ENCODE measurements at places on chromosomes 11 and 22.
A peak's percentile ranks its signal among the peaks of the same experiment; 100 is the strongest.

DNA sequence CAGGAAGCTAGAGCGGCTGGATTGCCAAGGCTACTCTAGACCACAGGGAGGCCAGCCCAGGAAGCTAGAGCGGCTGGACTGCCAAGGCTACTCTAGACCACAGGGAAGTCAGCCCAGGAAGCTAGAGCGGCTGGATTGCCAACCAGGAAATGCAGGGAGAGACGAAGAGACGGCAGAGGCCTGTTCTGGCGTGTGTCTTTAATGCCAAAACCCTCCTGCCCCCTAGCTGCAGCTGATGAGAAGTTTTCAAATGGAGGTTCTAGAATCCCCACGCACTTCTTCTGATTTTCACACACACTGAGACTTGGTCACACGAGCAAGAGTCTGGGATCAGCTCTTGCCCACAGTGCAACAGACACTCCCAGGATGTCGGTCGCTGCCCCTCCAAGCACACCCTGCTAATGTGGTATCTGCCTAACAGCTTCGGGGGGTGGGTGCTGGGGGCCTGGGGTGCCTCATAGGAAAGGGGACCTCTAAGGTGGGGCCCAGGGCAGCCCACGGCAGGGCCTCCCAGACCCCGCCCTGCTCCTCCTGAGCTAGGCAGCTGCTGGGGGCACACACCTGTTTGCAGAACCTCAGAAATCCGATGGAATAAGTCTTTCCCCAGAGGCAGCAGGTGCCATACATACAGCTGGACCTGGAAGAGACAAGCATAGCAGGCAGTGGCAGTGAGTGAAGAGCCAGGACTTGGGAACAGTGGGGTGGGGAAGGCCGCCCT is 28.5 kb downstream of the MAFF start:
- DNase-seq, result peak; percentile 13

GRCh38 chr22:23158516-23159290 is 13.4 kb downstream of the RAB36 start:
- no peak for DNase-seq

- no peak for DNase-seq
Measured at GRCh38 chr11:42555190-42555589, 756.6 kb upstream of the API5 start.

DNA sequence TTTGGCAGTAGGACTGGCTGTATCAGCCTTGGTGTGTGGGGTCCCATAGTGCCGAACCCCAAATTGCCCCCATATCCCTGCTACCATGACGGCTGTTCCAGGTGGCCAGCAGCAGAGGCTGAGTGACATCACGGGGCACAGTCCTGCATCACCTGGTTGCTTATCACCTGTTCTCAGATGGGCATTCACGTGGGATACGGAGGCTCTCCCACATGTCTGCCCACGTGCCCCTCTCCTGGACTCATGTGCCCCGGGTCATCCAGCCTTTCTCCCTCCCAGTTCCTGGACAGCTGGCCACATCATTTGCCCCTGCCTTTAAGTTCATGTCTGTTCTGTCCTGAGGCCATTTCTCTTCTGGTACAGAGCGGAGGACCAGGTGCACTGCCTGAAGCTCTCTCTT is 431.0 kb upstream of the B3GAT1 start:
- no peak for DNase-seq

DNA sequence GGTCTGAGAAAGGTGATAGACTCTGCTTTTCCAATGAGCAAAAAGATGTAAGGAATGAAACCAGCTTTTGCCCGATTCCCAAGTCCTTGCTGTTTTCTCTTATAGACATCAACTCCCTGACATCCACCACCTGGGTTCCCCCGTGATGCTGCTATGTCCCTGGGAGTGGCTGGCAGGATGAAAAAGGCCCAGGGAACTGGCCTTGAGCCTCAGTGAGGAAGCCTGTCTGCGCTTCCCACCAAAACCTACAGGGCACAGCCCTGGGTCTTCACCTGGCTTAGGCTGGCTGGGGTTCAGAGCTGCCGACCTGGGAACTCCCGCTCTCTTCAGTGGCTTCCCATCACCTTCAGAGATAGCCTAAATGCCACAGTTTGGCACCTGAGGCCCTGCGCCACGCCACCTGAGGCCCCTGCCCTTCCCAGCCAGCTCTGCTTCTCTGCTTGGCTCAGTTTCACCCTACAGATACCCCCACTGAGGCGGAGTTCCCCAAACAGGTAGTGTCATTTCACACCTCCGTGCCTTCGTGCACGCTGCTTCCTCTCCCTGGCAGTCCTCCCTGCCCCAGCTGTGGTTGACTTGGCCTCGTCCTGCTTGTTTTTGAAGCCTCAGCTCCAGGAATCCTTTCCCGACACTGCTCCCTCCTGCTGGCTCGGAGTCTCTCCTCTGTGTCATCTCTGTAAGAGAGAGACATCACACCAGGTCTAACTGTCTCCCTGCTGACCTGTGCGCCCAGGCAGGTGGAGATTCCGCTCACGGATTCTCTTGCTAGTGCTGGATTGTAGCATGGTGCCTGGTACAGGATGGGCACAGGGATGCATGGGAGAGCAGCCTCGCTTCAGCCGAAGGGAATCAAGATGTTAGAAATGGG is 10.7 kb downstream of the SLC37A2 start:
- no peak for DNase-seq

GRCh38 chr11:101741479-101742175 is 157.8 kb upstream of the TRPC6 start:
- DNase-seq, result no peak

DNA sequence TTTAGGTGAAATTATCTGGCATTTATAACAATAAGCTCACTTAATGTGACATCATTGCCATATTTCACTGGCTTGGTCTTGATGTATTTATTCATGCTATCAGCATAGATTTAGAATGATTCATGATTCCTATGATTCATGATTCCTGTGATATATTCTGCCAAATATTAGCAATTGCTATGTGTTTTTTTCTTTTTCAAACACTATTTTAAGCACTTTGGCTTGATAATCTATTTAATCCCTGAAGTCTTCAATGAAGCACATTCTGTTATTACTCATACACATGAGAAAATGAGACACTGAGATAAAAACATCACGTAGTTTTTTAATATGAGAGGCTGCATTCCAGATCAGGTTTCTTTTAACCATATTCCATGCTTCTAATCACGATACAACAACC is 78.5 kb downstream of the LUZP2 start:
- DNase-seq, result no peak

DNA sequence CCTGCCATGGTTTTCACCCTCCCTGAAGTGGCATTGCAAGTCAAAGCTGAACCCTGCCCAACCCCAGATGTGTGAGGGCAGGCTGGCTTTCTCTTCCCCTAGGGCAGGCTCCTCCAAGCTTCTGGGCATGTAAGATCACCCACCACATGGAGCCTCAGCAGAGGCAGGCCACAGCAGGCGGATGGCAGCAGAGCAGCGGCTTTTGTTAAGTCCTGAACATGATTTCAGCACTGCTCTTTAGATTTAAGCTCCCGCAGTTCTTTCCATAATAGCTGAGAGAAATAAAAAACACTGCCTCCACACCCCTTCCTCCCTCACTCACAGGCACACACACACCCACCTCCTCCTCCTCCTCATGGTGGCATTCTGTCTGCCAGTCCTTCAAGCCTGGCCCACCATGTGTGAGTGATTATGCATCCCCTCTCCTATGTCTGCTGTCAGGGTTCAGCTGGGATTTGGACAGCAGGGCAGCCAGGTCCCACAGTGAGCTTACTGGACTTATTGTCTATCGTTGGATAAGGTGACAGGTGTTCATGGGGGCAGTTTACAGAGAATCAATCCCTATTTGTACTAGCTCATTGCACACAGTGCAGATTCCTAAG is 5.0 kb upstream of the NTM start:
- no peak for DNase-seq

- DNase-seq, result no peak
Measured at GRCh38 chr11:67507242-67507863, 609 bp downstream of the CDK2AP2 start.

GRCh38 chr22:44729391-44730021 is 22.9 kb upstream of the ARHGAP8 start:
- DNase-seq, result no peak

DNA sequence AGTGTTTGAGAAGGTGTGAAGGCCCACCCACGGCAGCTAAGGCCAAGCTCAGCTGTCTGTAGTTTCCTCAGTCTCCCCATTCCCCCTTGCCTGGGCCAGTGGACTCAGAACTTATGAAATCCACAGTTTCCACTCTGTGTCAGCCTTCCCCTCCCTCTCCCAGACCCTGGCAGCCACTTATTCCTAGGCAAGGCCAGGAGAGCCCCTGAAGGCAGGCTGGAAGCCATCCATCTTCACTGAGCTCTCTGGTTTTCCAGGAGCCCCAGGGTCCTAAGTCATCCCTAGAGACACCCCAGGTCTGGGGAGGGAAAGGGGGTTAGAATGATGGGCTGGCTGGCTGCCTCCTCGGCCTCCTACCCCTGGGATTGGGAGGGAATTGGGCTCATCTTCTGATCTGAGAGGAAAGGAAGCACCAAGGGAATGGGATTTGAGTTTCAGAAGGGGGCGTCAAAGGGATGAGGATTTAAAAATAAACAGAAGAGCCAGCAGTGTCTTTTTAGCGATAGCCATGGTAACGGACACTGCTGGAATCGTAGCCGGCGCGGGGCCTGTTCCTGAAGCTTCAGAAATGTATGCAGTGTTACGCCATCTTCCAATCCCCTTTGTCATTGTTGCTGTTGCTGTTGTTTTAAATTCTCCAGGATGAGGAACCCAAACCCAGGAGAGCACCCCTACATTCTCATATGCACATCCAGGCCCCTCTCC is 561.1 kb upstream of the CADM1 start:
- no peak for DNase-seq

Data from CD4-positive, alpha-beta T cell (primary cell).